ENCODE measurements at places on chromosomes 5 and 9.

- DNase-seq: no peak
Observed at GRCh38 chr5:33049842-33050241, 338.7 kb downstream of the NPR3 start.

DNA sequence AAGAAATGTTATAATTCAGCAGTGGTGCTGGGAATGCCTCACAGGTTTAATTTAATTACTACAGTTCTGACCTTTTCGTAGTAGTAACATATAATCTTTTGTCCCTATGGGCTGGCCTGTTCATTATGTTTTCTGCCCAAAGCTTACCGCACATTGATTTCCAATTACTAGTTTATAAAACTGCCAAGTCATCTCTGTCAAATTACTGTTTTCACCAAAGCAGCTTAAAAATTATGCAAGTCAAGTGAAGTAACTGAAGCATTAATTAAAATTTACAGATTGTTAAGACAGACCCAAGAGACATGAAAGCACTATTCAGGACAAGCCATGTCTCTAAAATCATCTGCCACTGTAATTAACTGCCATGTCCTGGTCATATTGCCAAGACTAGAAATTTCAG is 93.9 kb upstream of the FTMT start:
- DNase-seq: no peak

- no peak for DNase-seq
Observed at GRCh38 chr5:56129288-56129687, 103.8 kb downstream of the ANKRD55 start.

GRCh38 chr5:120375248-120375647 is 88.9 kb upstream of the PRR16 start:
- no peak for DNase-seq

DNA sequence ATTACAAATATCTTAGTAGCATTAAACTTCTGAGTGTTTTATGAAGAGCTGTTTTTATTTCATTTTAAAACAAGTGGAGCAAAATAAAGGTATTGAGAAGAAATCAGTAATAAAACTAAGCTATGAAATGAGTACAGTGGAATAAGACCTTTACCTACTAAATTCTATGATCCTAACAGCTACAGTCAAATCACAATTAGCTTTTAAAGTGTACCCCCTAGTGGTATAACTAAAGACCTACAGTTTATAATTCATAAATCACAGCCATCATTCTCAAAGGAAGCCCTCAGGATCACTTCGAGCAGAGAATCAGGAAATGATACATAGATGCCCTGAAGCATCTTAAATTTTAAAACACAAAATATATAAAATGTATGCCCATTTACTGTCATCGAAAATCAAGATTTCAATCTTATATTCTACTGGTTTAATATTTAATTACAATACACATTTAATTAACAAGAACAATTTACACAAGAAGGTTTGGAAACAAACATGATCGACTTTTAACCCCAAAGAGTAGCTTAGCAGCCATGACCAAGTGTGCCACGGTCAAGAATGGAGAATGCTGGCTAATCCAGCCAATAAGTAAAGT is 12.3 kb downstream of the CCNH start:
- no peak for DNase-seq

DNA sequence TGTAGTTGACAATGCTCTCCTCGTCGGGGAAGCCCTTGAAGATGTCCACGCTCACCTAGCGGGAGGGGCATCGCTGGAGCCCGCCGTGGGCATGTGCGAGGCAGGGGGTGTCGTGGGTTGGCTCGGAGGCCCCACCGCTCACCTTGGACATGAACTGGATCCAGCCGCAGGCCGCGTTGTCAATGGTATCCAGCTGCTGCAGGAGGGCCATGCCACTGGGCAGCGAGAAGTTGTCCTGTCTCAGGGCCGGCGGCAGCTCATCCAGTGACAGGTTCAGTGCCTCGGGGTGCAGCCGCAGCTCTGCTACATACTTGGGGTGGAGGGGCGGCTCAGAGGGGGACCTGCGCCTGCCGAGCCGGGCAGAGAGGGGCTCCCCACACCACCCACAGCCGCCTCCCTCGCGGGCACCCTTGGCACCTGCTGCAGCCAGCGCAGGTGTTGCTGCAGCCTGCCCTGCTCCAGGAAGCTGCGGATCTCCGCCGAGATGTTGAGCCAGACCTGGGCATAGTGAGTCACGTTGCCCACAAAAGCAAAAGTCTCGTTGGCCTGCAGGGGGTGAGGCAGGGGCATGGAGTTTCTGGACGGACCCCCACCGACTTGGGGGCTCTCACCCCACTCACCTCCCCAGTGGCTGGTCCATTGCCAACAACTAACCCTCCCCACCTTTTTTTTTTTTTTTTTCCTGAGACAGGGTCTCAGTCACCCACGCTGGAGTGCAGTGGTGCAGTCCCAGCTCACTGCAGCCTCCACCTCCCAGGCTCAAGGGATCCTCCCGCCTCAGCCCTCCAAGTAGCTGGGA is 9.1 kb downstream of the ABCA2 start:
- DNase-seq: no peak

GRCh38 chr9:87122947-87123685 is 175.8 kb upstream of the GAS1 start:
- no peak for DNase-seq

DNA sequence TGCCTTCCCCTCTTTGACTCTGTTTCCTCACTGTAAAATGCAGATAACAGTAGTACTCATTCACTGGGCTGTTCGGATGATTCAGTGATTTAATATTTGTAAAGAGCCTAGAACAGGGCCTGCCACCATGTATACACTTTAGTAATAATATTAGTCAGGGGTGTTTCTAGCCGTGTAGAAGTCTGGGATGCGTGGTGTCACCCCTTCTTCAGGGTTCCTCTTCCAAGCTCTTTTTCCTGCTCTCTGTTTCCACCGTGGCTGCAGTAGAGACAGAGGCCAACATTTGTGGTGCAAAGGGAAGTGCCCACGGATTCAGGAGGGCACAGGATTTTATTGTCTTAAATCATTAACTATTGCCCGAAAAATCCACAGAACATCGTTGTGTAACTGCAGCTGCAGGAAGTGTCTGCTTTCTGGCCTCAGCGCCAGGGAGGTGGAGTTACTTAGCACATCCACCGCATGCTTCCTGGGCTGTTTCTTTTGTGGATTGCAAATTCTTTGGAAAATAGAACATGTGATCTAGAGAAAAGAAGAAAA is 61.7 kb downstream of the TRIO start:
- DNase-seq: no peak

DNA sequence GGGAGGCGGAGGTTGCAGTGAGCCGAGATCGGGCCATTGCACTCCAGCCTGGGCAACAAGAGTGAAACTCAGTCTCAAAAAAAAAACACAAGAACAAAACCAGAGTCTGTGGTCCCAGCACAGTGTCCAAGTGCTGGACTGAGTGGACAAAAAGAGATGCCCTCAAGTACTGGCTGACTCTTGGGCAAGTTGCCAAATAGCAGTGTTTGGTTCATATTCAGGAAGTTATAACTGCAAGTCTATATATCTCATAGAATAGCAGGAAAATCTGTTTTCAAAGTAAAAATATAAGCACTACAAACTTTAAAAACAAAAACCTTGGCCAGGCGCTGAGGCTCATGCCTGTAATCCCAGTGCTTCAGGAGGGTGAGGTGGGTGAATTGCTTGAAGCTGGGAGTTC is 7.3 kb downstream of the HABP4 start:
- no peak for DNase-seq

DNA sequence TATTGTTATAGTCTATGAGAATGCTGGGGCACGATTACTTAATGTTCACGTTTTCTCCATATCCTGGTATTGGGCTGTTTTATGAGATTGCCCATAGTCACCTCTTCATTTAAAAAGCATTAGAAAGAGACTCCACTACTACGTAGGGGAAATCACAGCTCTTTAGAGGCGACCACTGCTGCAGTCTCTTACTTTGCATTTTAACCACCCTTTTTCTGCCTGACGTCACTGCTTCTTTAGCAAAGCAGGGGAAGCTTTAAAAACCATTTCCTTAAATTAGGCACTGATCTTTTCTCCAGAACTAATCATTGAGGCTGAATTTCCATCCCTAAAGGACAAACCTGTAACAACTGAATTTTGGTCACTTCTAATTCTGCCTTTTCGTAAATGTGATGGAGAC is 38.9 kb downstream of the ZNF608 start:
- no peak for DNase-seq

DNA sequence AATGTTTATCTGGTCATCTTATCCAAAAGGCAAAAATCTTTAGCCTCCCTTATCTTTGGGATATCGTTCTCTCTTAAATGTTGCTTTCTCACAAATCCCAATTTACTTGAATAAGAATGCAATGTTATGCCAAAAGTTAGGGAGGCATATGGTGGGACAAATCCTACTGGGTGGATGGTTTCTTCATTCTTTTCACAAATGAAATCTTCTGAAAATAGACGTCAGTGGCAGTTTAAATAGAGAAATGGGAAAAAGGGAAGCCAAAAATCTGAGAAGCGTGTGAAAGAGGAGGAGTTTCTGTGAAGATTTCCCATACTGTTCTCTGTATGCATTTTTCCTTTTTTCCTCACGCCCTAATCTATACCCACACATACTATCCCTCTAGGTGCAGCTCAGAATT is 2.5 kb upstream of the PCDHAC1 start:
- no peak for DNase-seq

GRCh38 chr5:156356238-156356637 is 29.3 kb downstream of the SGCD start:
- DNase-seq: no peak

GRCh38 chr9:22447618-22448305 is 1.1 kb downstream of the DMRTA1 start:
- DNase-seq: no peak

- no peak for DNase-seq
Observed at GRCh38 chr5:122367456-122367855, 55.4 kb downstream of the SNCAIP start.

DNA sequence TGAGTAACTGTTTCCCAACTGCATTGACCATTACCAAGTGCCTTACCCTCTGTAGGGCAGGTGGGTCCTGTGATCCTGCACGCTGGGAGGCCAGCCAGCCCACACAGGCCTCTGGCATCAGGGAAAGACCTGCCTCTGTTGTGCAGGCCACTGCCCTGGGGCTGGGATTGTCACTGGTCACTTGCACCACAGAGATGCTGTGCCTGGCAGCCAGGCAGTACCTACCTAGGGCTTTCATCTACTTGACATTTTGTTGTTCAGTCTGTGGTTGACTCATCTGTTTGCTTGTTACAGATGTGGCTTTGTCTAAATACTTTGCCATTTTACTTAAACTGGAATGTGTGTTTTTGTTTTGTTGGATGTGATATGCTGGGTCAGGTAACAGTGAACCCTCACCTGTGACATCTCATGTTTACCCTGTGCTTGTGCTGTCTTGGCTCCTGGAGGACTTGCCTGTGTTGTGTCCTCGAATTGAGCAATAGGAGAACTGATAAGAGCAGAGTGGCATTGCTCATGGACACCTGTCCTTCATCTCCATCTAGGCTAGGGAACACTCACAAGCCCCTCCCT is 32.8 kb downstream of the SECISBP2 start:
- no peak for DNase-seq

GRCh38 chr9:16627521-16627920 is 242.9 kb downstream of the BNC2 start:
- no peak for DNase-seq

DNA sequence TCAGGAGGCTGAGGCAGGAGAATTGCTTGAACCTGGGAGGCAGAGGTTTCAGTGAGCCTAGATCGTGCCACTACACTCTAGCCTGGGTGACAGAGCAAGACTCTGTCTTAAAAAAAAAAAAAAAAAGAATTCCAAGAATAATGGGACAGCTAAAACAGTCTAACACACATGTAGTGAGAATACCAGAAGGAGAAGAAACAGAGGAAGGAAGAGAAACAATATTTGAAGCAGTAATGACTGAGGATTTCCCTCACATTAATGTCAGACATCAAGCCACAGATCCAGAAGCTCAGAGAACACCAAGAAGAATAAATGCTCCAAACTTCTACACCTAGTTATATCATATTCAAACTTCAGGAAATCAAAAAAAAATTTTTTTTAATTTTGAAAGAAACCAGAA is 47.1 kb upstream of the EFNA5 start:
- no peak for DNase-seq

GRCh38 chr5:87608385-87608784 is 195.7 kb upstream of the CCNH start:
- no peak for DNase-seq

DNA sequence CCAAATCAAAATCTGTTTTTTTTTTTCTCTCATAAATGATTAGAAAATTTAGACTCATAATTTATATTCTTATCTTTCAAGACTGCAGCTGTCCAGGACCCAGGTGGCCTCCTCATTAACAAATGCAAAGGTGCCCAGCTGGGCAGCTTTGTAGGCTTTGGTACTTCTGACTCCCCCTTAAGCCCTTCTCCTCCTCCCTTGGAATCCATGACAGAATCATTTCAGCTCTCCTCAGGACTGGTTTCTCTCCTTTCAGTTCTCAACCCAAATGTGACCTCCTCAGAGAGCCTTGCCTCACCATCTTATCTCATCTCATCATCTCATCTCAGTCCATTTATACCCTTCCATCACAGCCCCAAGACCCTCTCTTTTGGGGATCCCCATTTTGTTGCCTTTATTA is 221.7 kb downstream of the KIAA0825 start:
- DNase-seq: no peak

- no peak for DNase-seq
Observed at GRCh38 chr5:142493875-142494518, 169.2 kb upstream of the SPRY4 start.

GRCh38 chr9:133691626-133692363 is 46.4 kb downstream of the SARDH start:
- DNase-seq: no peak

GRCh38 chr9:136218673-136219072 is 13.7 kb upstream of the LHX3 start:
- no peak for DNase-seq

- DNase-seq: no peak
Observed at GRCh38 chr5:100446879-100447430, 88.2 kb upstream of the FAM174A start.

GRCh38 chr9:4537581-4537980 is 47.3 kb downstream of the SLC1A1 start:
- DNase-seq: no peak

DNA sequence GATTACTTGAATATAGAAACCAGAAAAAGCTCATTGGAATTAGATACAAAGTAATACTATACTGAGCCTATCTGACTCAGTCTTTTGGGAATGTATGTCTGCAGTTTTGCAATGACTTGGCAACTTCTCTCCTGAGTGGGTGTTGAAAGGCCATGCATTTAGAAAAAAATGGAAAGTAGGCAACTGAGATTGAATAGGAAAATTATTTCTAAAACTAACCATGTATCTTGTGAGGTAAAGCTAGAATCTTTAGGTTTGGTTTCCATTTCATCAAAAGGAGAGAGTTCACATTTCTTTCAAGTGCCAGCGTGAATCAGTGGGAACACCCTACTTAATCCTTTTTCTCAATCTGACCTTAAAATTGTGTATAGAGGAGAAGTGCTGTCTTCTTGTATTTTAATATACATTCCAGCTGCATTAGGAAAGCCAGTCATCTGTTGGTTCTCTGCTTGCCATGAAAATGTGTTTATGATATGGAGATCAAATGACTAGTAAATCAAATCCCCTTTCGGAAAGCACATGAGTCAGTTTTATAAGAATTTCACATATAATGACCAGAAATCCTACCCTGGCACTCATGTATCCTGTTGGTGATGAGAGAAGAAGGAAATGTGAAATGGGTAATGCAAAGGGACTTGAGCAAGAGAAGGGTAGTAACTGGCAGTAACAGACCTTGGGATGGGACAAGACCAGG is 30.4 kb downstream of the NFX1 start:
- no peak for DNase-seq

Measured in activated naive CD4-positive, alpha-beta T cell treated with Interleukin-2 at 50 U/mL for 16 hours (primary cell).